ENCODE measurements at places on chromosomes 3 and 15. TPM values are rescaled to one million over a fixed set of nuclear protein-coding genes. Genes with fewer than 3 reads are reported as not detected.

The LRRC34 gene
- 4.2 TPM for total RNA-seq

The CPN2 gene
- total RNA-seq = not detected

The CIDEC gene
- 931 TPM for total RNA-seq

The PLSCR4 gene
- 144 TPM for total RNA-seq

The STRA6 gene
- total RNA-seq = not detected

The MCTP2 gene
- 4.2 TPM for total RNA-seq

The ROPN1B gene
- total RNA-seq = not detected

The AGBL1 gene
- total RNA-seq = not detected

The ISL2 gene
- not detected for total RNA-seq

The KY gene
- not detected for total RNA-seq

The LMAN1L gene
- not detected for total RNA-seq
